Left kidney (tissue), 8 donors: ENCODE measurements at places on chromosomes 12 and 14.

DNA sequence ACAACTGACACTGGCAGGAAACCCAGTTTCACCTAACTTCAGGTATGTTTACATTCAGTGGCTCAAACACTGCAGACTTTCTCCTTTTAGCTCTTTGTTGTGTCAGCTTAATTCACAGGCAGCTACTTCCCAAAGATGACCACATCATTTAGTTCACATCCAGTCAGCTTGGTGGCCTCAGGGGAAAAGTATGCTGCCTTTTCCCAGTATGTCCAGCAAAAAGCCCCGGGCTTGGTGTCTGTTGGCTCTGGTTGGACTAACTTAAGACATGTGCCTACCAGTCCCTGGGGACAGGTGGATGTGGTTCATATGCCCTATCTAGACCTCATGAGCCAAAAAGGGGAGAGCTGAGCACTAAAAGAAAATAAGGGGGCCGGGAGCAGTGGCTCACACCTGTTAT, 56.4 kb downstream of the GOLGA5 start:
- DNase-seq: no peak

DNA sequence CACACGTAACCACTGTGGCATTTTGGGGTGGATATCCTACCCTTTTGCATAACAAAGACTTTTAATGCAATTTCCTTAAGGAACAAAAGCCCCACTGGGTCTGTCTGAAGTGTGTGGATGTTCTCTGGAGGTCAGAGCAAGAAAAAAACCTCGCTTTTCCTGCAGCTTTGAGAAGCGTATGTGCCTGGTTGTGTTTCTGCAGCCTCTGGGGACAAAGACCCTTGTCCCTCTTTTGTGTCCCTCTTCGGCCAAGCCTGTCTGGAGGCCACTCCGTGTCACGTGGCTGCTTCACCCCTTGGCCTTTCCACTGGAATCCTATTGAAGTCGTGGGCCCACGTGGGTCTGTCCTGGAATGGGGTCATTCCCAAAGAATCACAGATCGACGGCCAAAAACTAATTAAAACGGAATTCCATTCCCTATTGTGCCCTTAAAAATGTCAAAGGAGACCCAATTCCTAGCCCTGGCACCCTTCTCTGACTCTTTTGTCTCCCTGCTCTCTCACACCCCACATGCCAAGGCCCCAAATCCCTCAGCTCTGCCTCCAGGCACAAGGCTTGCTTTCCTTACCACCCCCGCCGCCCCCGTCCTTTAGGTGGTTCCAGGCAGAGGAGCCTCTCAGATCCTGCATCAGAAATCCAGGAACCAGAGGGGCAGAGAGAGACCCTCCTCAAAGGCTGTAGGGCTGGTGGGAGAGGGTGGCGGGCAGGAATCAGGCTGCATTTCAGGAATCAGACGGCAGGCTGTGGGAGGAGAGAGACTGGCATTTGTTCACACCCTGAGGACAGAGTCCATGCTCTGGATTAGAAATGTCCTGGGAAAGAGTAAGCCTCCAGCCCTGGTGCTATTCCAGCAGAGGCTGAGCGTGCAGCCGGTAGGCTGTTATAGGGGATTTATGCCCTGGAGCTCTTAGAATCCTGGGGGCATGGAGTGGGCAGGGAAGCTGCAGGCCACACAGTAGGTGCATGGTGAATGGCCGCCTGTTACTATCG, 12.6 kb upstream of the CYP46A1 start:
- DNase-seq: no peak

DNA sequence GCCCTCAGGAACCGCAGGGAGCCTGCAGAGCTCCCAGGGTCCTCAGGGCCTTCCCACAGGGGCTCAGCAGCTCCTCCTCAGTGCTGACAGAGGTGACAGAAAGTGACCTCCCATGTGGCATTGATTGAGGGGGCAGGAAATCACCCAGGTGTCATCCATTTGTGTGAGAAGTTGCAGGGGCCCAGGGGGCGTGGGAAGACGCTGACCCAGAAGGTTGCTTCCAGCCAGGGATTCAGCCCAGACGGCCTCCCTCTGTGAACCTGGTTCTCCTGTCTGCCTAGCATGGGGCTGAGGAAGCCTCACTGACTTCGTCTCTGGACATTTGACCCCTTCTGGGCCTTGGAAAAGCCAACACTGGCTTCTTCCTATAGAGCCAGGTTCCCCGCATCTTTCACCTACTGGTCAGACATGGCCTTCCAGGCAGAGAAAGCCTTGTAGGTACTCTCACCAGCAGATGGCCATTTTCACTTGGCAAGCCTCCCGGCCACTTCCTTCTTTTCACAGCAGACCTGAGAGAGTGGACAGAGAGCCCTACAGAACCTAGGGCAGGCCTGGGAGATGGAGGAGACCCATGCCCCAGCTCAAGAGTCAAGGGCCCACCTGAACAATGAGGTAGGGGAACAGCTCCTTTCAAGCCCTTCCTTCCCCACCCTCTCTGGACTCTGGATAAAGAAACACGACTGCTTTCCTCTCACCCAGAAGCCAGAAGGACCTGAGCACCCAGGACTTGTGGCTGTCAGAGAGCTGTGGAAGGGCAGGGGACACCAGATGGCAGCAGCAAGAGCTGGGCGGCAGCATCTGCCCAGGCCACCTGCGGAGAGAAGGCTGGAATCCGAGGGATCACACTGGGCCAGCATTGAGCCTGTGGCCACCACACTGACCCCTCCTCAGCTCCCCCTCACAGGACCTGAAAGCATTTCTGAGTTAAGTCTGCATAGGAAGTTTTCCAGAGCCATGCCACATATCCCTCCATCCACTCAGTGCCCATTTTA, 377.8 kb downstream of the DPF3 start:
- no peak for DNase-seq

GRCh38 chr12:66197495-66197921, 8.5 kb downstream of the IRAK3 start:
- DNase-seq: no peak

DNA sequence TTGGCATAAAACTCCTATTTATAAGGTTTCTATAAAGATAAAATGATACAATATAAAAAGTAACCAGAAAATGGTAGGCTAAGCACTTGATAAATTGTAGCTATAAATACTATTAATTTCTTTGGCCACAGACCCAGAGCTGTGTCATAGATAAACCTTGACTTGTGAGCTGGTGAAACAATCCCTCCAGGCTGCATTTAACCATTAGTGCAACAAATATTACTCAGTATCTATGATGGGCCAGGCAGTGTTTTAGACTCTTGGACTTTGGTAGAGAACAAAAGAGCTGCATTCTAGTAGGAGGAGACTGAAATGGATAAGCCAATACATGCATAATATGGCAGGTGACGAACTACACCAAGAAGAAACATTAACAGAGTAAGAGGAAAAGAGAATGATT, 178.1 kb downstream of the BTG1 start:
- DNase-seq: no peak

GRCh38 chr12:50287271-50287670, 4.0 kb upstream of the LIMA1 start:
- DNase-seq: no peak

- DNase-seq: no peak
Measured at GRCh38 chr12:132761032-132761920, at the start of gene ANKLE2. ANKLE2 (minus strand) TSS chr12:132761832; CDS start chr12:132761798, 34 bp downstream.

DNA sequence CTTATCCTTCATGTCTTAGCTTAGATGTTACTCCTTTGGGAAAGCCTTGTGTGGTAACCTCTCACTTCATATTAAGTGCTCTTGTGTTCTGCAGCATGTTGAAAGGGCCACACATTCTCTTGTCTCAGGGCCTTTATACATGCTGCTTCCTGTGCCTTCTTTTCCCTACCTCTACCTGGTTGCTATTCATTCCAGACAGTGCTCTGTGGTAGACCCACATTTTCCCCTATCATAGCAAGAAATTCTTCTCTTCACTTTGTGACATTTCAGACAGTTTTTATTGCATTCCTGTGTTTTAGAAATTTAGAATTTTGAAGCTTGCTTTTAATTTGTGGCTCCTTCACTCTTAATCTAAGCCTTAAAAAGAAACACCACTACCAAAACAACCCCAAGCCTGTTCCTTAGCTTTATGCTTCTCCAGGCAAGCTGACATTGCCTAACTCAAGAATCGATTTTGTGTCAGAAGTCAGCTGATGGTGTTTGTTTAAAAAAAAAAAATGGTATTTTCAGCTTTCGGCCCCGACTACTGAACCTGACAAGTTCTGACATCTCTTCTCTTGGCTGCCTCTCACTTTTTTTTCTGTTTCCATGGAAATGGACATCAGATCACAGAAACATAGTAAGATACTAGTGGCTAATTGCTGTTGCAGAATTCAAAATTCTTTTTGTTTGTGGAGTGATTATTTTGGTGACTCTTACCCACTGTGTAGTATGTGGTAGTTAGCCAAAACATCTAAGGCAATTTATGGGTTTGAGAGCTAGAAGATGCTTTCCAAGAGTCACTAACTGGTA, 156.3 kb downstream of the NUBPL start:
- DNase-seq: no peak
